Activated naive CD4-positive, alpha-beta T cell treated with anti-CD3 and anti-CD28 coated beads for 36 hours (primary cell): ENCODE measurements at places on chromosomes 13 and 19.

DNA sequence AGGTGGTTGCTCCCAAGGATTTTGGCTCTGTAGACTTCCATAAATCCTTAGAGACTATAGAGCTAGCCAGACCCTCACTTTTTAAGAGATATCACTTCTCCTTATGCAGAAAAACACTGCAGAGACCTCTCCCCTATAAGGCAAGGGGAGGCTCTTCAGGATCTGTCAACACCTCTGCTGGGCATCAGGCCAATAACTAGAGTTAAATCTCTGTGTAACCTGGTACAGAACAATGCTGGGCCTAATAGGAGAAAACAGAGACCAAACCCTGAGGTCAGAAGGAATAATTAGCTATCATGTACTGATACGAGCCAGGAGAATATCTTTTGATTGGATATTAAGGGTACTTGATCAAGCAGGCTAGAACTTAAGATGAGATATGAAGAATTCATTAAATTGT lies 358.5 kb downstream of the TBC1D4 start:
- DNase-seq, result no peak

DNA sequence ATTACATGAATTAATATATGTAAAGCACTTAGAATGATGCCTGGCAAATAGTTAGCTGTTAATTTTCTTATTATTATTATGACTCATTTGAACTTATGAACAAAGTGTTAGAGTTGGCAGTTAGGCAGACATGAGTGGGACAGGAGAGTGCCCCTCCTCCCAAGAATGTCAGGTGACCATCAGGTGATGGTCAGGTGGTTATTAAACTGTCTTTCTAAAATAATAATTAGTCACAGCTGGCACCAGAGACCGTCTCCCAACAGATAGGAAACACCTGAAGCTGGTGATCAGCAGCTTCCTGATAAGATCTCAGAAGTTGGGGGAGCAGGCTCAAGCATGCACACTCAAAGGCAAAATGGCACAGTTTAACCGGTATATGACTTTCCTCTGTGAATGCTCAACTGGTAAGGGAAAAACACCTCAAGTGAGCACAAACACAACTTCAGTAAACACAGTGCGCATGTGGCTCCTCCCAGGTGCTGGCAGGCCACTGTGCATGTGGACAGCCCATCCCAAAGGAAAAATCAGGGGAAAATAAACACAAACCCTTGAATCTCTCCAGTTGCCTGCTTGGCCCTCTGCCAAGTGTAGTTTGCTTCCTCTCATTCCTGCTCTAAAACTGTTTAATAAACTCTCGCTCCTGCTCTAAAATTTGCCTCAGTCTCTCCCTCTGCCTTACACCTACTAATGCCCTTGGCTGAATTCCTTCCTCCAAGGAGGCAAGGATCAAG lies 54.0 kb downstream of the FLT1 start:
- no peak for DNase-seq

GRCh38 chr13:84200971-84201370 lies 318.7 kb upstream of the SLITRK1 start:
- no peak for DNase-seq

GRCh38 chr13:27166313-27166712 lies 5.3 kb downstream of the USP12 start:
- DNase-seq, result no peak

DNA sequence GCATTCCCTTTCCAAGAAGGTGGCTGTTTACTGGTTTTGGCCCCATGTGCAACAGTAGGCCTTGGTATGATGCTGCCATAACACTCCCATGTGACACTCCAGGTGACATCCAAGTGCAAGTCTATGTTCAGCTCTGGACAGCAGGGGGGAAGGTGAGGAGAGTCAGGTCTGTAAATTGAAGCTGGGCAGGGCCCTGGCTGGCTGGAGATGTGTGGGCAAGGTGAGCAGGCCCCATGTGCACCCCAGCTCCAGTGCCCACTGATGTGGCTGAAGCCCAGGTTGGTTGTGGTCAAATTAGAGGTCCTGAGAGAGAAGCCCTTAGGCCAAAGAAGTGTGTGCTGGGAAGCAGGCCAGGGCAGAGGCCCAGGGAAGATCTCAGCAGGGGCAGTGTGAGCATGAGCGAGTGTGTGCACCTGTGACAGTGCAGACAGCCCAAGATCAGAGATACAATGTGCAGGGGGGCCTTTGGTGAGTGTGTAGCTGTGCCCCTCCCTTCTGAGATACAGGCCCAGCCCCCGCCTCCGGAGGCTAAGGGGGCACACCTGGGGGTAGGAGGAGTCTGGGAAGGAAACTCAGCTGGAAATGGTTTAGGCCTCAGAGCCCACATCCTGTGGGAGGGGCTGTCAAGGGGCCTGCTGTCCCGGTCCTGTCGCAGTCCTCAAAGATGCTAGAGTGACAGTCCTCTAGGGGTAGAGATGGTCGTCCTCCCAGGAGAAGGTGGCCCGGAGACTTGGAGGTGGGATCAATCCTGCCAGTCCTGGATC lies 18.6 kb downstream of the DEDD2 start:
- DNase-seq, result peak; percentile 87

GRCh38 chr13:40993987-40994386 lies 25.1 kb downstream of the ELF1 start:
- no peak for DNase-seq

DNA sequence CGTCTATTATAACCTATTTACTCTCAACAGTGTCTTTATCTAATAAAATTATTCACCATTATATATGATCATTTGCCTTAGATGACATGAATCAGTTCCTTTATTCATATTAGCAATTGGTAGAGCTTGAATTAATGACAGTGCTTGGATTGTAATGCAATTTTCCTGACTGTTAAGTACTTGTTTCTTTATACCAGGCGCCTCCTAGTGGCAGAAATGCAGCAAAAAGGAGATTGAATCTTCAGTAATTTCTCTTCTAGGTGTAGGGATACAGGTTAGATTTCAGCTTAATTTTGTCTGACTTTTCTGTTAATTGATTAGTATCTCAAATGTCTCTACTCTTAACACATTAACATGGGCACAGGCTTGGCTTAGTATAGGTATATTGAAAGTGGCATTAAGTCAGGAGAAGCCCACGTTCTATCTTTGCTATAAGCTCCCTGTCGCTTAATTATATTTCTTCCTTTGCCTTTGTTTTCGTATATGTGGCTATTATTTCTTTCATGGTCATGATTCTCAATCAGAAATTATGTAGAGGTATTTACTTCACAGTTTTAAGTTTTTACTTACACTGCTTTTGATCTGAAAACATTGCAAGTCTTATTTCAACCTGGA lies 9.1 kb upstream of the LHFPL6 start:
- DNase-seq, result peak; percentile 81

- DNase-seq, result no peak
Measured at GRCh38 chr19:10832939-10833296, 3.1 kb downstream of the TMED1 start.

DNA sequence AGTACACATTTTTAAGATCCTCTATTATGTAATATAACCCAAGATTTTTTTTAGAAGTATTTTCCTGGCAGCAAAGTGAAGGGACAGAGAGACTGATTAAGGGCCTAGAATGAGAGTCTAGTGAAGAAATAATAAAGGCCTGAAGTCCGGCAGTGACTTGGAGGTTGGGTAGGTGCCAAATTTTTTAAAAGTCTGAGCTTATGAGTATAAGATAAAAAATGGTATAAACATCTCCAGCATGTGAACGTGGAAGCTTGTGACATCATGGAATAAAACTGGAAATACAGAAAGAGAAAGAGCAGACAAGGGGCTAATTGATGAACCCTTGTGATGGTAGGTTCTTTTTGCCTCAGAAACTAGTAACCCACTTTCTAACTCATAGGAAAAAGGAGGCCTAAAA lies 174.6 kb downstream of the SUCLA2 start:
- DNase-seq, result no peak

- DNase-seq, result no peak
Measured at GRCh38 chr19:50994129-50994528, 7.3 kb downstream of the KLK8 start.

- no peak for DNase-seq
Measured at GRCh38 chr13:28607187-28607955, 51.6 kb upstream of the POMP start.

GRCh38 chr13:36362251-36362650 lies 16.1 kb upstream of the SPART start:
- DNase-seq, result no peak

DNA sequence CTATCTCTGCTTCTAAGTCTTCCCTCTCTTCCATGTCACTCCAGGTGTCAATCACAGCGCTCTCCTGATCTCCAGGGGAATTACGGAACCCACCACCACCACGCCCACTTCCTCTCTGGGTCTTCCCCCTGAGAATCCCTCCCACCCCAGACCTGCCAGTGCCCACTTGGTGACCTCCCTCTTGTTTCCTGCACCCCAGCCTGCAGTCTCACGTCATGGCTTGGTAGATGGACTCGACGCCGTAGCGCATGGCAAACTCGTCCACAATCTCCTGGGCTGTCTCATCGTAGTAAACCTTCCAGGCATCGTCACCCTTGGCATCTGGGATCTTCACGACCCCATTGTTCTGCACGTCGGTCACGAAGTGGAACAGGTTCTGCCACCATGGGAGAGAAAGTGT lies 47.0 kb downstream of the UNC13A start:
- no peak for DNase-seq

DNA sequence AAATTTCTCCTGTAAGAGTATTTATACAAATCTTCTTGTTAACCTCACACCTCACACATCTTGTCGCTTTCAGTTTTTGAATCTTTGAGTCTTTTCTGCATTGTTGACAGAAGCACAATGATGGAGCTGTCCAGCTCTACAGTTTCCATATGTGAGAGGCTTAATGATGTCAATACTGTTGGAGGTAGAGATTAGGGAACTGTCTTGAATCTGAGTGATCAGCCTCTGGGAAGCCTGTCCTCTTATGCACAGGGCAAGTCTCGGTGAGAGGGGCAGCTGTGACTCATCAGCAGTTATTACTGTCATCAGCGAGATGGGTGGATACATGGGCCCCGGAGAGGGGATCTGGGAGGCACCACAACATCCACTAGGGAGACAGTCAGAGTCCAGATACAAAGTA lies 4.6 kb upstream of the ITGBL1 start:
- DNase-seq, result no peak

DNA sequence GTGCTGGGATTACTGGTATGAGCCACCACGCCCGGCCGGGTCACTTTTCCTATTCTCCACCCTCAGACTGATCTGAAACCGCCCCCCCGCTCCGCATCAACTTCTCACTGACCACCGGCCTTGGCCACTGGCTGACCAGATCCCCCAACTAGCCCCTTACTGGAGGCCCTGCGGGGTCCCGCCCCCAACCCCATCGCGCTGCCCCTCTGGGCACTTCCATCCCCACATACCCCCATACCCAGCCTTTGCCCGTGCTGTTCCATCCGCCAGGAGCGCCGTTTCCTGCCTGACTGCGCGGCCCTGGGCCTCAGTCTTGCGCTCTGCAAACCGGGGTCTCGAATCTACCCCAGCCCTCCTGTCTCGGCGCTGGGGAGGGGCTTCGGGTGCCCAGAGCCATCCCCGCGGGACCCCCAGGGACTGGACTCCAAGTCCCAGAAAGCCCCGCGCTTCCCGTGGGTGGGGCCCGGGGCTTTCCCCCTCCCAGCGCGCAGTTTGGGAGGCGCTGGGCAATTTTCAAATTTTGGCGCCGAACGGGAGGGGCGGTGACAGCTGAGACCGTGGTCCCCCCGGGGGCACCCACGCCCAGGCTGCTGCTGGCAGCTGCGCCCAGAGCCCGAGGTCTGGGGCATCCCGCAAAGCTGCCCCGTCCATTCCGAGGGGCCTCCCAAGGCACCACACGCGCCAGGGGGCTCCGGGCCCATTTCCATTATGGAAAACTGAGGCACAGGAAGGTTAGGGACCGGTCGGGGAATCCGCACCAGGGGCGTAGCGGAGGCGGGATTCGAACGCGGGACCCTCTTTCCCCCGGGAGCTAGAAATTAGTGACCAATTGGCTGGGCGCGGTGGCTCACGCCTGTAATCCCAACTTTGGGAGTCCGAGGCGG lies 5.2 kb upstream of the LMNB2 start:
- DNase-seq, result peak; percentile 75

- no peak for DNase-seq
Measured at GRCh38 chr19:49831592-49831991, 13.5 kb downstream of the MED25 start.

DNA sequence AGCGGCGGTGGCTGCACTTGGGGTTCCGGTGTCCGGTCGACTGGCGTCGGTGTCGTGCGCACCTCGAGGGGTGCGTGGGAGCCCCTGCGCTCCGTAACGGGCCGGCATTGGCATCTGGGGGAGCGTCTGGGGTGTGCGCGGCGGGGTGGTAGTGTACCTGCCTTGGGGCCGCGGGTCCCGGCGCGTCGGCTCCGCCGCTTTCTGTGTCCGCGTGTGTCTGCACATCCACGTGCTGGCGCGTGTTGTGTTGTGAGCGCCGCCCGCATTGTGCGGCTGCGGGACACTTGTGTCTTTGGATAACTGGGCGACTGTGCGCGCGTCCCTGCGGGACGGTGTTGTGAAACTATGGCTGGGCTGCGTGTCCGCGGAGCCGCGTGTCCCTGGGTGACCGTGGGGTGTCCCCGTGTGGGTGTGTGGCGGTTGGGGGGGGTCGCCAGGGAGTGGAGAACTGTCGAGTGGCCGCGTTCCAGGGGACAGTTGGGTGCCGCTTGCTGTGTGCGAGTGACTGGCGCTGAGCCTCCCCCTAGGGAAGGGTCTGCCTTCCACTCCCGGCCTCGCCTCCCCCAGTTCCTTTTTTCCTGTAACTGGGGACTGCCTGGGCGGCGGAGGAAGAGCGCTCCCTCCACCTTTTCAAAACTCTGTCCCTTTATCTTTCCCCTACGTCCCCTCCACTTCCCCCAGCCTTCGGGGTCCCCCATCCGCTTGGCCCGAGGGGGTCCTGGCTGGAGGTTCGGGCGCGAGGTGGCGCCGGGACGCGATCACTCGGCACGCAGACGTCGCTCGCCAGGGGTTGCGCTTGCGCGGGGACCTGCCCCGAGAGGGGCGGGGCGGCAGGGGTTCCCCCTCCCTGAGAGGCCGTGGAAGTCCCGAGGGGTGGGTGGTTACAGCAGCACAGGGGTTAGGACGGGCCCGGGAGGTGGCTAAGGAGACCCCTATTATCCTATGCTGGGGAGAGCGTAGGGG lies 5.7 kb upstream of the NFIC start:
- peak; percentile 68 for DNase-seq

- no peak for DNase-seq
Measured at GRCh38 chr13:98972627-98973026, 5.2 kb downstream of the DOCK9 start.

DNA sequence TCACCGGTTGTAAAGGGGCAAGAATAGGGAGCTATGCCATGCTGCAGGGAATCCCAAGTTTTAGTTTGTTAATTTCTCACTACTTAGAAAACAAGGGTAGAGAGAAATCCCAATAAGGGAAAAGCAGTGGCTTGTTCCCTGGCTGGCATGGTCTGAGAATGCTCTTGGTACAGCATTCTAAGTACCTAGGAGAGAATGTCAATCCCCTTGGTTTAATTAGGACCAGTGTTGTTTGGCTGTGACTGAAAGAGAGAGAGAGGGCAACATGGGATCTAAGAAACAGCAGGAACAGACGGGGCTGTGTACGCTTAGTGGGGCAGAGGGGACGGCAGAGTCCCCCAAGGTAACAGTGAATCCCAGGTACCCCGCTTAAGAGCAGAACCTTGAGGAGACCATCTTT lies 228.8 kb downstream of the PCDH9 start:
- no peak for DNase-seq
